ENCODE measurements at places on chromosomes 2 and 18.

- DNase-seq = no peak
Observed at GRCh38 chr2:40037303-40037702, 258.2 kb upstream of the THUMPD2 start.

DNA sequence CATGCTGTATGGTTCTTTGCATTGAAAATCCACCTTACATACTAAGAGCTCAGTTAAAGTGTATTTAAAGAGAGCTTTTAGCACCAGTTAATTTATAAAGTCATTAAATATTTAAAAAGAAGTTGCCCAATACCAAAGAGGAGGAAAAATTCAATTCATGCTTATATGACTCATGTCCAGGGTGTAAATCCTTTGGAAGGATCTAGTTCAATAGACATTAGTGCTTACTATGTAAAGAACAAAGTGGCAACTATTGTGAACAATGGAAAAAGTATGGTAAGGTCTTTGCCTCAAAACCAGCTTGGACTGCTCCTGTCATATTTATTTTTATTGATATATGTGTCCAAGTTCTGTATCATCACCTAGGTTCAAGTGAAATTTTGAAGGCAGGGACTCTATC, 90.5 kb downstream of the SCN9A start:
- DNase-seq = no peak

DNA sequence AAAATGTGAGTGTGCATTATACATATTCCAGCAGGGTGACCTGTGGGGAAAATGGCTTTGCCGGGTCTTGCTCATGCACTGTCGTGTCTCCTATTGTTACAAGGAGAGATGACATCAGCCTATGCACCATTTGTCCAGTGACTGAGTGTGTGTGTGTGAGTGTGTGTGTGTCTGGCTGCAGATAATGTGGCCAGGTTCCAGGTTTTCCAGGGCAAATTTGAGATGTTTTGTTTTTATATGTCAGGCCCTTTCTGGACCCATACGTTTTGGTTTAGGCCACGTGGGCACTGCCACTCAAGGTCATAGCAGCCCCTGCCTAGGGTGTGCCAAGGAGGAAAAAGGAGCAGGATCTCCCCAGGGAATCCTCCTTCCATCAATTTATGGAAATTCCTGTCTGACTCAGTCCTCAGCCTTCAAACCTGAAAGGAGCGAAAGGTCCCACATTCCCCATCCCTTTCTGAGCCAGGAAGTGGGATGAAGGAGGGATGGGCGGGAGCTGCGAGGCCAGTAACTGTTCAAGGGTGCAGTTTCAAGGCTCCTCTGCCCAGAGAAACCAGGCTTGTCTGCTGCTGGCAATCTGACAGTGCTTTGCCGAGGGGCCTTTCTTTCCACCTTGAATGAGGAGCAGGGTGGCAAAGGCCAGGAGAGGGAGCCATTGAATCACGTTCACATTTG, 93.0 kb upstream of the SMAD2 start:
- no peak for DNase-seq

DNA sequence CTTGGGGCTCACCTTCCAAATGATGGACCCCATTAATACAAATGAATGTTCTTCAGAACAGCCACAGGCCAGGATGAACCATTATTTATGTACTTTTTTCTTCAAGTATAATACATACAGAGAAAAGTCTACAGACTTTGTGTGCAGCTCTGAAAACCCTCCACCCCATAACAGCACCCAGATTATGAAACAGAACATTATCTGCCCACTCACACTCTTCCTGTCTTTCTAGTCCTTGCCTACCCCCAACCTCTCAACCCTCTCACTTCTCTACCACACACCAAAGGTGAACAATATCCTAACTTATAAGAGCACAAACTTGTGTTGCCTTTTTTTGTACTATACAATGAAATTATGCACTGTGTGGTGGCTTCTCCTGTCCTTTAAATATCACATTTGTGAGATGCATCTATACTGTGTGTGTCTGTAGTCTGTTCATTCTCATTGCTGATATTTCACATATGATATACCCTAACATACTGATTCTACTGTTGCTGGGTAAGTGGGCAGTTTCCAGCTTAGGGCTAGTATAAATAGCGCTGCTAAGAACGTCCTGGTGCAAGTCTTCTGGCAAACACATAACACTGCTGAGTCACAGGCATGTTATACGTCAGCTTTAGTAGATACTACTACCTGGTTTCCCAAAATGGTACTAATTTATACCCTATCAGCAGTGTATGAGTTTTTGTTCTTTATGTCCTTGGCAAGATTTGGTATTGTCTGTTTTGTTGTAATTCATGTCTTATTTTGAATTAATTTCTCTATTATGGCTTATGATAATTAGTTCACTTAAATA, 1.0 kb upstream of the NPHP1 start:
- DNase-seq = no peak

GRCh38 chr2:46239175-46239846, 57.9 kb upstream of the EPAS1 start:
- DNase-seq = no peak

GRCh38 chr2:201070948-201071478, 458 bp downstream of the HYCC2 start:
- DNase-seq = no peak

DNA sequence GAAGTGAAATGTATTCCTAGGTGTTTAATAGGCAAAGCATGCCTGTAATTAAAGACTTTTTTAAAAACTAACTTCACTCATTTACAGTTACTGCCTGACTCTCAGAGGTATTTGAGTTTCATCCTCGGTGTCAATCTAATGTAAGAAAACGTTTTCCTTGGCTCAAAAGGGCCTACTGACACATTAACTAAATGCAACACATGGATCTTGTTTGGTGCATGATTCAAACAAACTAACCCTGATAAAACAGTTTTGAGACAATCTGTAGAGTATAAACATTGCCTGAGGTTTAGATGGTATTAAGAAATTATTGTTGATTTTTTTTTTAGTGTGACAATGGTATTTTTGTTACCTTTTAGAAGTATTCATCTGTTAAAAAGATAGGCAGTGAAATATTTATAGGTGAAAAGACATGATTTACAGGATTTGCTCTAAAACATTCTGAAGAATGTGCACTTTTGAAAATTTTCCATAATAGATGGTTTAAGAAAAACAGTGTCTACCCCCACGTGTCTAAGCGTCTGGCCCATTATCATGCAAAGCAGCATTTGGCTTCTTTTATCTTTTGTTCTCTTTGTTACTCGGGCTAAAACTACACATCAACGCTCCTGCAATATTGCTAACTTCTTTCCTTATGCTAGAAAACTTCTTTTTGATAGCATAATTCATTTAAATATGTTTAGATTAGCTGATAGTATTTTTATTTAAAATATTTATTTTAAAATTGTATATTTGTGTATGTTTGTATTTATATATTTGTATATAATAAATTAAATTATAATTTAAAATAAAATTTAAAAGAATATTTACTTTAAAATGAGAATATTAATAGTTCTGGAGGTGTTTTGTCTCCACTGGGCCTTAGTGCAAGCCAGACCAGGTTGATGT, 160.2 kb upstream of the NDUFV2 start:
- DNase-seq = no peak

DNA sequence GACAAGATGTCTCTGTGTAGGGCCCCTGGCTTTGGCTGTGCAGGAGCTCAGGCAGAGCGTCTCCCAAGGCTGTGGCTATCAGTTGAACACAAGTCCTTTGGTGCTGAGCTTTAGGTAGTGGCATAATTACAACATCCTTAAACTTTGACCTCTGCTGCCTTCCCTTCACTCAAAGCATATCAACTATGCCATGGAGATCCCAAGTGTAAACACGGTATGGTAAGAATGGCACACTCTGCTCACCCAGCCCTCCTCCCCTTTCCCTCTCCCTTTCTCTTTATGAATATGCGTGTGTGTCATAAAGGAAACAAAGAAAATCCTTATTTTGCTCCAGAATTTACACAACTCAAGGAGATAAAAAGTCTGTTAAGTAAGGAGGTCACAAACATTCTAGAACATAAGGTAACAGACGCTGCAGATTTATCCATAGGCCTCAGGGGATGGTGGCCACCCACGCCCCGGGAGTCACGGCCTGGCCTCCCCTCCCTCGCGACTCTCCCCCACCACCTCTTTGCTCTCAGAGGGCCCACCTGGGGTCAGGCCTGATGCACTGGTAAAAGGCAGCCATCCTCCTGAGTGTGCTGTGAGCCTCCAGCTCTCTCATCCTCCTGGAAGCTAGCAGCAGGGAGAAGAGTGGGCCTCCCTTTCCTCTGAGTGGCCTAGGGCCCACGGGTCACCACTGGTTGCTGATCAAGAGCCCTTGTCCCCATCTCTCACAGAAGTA, 67.3 kb downstream of the CRACDL start:
- DNase-seq = no peak

GRCh38 chr2:178177066-178177679, 17.1 kb upstream of the OSBPL6 start:
- no peak for DNase-seq

- DNase-seq = no peak
Observed at GRCh38 chr2:204110338-204110741, 173.8 kb downstream of the ICOS start.

DNA sequence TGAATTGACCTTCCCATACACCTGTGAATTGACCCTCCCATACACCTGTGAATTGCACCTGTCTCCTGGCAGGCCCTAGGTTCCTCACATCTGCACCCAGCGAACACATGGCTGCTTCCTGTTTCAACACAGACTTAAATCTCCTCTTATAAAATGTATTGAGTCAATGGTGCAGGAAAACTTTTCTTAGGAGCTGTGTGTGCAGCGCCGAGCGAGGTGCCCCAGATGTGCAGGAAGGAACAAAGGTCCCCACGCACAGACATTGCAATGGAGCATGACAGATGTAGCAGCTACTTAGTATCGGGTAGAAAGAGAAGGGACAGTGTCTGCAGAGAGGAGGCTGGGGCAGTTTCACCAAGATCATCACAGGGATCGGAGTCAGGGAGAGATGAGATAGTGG, 85.5 kb upstream of the PXDN start:
- DNase-seq = no peak

DNA sequence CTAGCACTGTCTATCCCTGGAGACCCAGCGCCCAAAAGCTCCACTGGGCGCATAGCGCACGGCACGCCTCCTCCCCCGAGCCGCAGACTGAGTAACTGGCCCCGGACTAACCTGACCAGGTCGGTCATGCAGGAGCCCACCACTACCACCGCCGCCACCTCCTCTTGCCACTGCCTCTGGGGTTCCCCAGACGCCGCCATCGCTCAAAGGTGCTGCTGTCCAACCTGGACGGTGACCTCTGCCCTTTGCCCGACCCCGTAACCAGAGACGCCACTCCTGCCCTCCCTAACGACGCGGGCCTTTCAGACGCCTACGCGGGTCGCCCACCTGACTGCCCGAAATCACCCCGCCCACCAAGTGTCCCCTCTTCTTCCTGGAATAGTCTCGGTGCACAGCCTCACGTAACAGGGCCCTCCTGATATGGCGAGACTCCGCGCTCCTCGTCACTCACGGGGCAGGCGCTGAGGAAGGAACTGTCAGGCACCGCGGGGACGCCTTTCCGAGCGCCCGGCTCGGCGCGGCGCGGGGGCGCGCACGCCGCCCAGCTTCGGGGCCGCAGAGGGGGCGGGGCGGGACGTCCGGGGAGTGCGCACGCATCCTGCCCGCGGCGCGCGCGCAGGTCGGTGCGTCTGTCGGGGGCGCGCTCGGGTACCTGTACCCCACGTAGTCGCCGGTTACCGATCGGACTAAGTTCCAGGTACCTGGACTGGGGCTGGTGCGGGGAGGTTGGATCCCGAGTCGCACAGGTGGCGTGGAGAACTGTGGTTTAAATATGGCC, at the start of the genes BABAM2 and RBKS:
BABAM2 (plus strand) TSS at position 584 of the 778 bp plus-strand sequence. CDS start 3,828 bp downstream, outside the sequence.
RBKS (minus strand) TSS at position 242 of the 778 bp plus-strand sequence; CDS start at position 200, 42 bp downstream.
- no peak for DNase-seq

DNA sequence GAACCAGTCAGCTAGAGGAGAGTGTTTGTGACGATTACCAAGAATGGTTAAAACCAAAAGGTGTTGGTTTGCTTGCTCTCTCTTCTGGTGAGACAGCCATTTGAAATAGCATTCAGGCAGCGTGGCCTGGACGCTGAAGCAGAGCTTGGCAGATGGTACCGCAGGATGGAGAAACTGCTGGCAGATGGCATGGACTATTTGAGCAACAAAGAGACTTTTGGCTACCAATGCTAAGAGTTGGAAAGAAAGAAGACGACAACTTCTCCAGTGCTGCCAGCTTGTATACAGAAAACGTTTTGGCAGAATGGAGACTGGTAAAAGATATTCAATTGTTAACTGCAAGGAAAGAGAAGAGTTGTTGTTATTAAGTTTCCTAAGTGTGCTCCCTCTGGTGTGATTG, 315.0 kb downstream of the PARD3B start:
- DNase-seq = no peak

DNA sequence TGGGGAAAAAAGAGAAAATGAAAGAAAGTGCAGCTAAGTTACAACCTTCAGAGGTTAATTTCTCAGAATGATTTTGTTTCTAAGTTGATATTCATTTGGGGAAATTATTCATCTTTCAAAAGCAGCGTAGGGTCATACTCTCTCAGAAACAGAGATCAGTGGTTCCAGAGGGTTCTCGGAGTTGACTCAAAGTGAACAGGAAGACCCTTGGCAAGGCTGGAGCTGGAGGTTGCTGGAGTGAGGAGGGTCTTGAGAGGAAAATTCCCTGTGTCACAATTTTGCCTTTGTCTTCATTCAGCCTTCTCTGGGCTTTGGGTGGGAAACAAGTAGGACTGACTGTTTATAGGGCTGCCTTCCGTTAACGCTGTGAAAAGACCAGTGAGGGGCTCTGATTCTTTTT, 168.2 kb downstream of the ICOS start:
- DNase-seq = no peak

DNA sequence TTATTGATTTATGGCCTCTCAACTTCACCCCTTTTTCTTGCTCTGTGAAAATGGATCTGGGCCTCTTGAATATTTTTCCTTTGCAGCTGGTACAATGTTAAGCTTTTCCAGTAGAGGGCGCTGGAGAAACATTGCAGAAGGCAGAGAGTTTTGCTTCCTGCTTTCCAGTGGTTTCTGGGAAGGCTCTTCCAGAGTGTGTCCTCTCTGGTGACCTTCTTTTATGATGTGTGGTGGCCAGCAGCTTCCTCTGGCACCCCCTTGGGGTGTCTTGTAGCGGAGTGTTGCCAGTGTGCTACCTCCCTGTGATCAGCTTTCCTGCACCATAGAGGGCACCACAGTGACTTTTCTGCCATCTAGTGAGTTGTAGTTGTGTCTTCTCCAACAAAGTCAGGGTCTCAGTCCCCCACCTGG, 25.4 kb upstream of the MGAT5 start:
- DNase-seq = no peak

GRCh38 chr2:203310688-203311436, 17.3 kb upstream of the ABI2 start:
- DNase-seq = no peak

GRCh38 chr2:237692601-237693290, 65.4 kb downstream of the LRRFIP1 start:
- DNase-seq = no peak

- DNase-seq = no peak
Observed at GRCh38 chr2:231379266-231380215, 16.0 kb upstream of the B3GNT7 start.

DNA sequence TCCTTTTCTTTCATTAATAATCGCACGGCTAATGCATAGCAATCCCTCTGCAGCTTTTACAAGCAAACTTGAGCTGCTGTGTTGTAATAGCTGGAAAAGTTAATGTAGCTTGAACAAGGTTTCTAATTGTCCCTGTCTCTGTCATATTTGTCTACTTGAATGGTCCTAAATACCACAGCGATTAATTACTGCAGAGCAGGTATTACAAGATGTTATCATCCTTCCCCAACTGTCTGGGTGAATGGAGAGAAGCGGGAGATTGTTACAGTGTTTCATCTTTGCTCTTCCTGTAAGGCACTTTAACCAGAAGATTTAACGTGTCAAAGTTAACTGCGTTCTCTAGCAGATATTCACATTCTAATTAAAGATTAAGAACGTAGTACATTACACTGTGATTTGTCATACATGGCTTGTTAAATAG, 422.2 kb upstream of the POU3F3 start:
- DNase-seq = no peak

GRCh38 chr2:20962939-20963557, 80.8 kb downstream of the APOB start:
- DNase-seq = no peak

Data from iPS DF 19.7 (cell line).